Endothelial cell of umbilical vein (primary cell): ENCODE measurements at places on chromosomes 13 and 19.

DNA sequence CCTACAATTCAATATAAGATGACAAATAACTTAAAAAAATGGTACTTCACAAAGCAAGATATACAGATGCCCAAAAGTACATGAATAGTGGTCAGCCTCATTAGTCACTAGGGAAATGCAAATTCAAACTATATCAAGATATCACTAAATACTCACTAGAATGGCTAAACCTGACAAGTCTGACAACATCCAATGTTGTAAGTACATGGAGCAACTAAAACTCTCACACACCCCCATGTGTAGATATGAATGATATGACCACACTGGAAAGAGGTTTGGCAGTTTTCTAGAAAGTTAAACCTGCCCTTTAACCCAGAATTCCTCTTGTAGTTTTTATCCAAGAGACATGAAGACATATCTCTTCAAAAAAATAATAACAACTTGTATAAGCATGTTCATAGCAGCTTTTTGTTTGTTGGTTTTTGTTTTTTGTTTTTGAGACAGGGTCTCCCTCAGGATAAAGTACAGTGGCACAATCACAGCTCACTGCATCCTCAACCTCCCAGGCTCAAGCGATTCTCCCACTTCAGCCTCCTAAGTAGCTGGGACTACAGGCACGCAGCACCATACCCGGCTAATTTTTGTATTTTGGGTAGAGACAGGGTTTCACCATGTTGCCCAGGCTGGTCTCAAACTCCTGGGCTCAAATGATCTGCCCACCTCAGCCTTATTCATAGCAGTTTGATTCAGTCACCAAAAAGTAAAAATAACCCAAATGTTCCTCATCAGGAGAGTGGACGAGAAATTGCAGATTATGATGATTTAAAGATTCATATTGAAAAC lies 55.1 kb downstream of the RFX2 start:
- H3K27ac ChIP-seq: no peak overlapping the region
- no peaks in the 10 kb centered on the region for H3K36me3 ChIP-seq
- no peak overlapping the region for H3K4me3 ChIP-seq
- H3K27me3 ChIP-seq: no peaks in the 10 kb centered on the region
- H3K4me1 ChIP-seq: peaks cover 25% of the 10 kb centered on the region

DNA sequence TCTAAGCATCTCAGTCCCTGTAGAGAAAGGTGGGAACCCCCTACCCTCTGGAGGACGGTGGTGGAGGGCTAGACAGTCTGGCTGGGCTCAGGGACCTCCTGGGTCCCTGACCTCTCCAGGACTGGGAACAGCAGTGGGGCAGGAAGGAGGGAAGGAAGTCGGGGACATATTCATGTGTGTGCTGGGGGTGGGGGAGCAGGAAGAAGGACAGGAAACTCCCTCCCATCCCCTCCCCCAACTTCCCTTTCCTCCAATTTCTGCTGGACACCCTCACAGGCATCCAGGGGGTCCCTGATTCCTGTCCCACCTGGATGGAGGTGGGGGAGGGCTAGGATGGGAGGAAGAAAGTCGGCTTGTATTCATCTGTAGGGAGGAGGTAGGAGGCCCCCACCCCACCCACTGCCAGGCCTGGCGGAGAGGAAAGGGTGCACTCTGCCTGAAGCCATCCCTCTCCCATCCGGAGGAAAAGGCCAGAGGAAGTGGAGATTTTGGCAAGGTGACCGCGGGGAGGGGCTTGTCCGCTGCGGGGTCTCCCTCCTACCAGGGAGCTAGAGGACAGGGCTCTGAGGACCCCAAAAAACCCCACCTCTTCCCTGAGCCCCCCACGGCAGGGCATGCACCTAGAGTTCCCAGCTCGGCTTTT lies 2.3 kb downstream of the NOVA2 start:
- no peaks in the 10 kb centered on the region for H3K27me3 ChIP-seq
- H3K4me3 ChIP-seq: peak overlapping the region; percentile 52
- H3K27ac ChIP-seq: no peak overlapping the region
- no peak for DNase-seq
- H3K36me3 ChIP-seq: no peaks in the 10 kb centered on the region
- peaks cover 23% of the 10 kb centered on the region for H3K4me1 ChIP-seq

- no peaks in the 10 kb centered on the region for H3K36me3 ChIP-seq
- H3K27me3 ChIP-seq: no peaks in the 10 kb centered on the region
- no peak overlapping the region for H3K4me3 ChIP-seq
Observed at GRCh38 chr19:21698215-21698614, 69.2 kb downstream of the ZNF100 start.

DNA sequence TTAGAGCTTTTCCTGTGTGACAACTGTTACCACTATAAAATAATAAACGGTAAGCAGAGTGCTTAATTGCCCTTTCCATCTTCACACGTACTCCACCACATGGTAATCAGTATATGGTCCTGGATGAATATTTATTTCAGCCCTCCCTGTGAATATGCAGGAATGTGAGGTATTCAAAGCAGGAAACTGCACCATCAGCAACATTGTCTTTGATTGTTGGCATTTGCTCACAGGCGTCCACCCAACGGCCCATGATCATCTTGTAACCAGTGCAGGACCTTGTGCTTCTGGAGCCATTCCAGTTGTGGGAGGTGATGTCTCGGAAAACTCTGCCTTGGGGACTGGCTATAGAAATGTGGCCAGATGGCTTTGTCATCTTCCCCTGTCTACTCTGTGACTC lies 132.6 kb downstream of the COG6 start:
- peaks cover 41% of the 10 kb centered on the region for H3K4me1 ChIP-seq
- H3K4me3 ChIP-seq: no peak overlapping the region
- no peak overlapping the region for H3K27ac ChIP-seq
- H3K27me3 ChIP-seq: no peaks in the 10 kb centered on the region

- H3K4me3 ChIP-seq: no peak overlapping the region
- H3K27ac ChIP-seq: no peak overlapping the region
- no peak for DNase-seq
- H3K4me1 ChIP-seq: no peaks in the 10 kb centered on the region
Observed at GRCh38 chr13:86121881-86122280, 322.7 kb upstream of the SLITRK6 start.

DNA sequence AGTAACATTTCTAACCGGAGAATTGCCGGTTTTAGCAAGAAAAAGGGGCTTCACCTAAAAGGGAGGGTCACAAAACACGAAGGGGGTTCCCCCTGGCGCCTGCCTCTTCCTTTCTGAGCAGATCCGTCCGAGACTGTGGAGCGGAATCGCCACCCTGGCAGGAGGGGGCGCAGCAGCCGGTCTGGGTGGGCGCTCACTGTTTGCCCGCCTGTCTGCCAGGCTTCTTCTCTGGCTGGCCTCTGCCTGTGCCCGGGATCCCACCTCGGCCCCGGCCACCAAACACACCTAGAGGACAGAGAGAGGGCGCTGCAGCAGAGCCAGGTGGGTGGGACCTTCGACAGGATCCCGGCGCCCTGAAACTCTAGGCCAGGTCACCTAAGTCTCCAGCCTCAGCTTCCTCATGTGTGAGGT lies 15.6 kb downstream of the LSM4 start:
- H3K4me1 ChIP-seq: peaks cover 21% of the 10 kb centered on the region
- no peaks in the 10 kb centered on the region for H3K27me3 ChIP-seq
- H3K4me3 ChIP-seq: no peak overlapping the region
- no peaks in the 10 kb centered on the region for H3K36me3 ChIP-seq
- DNase-seq: no peak
- H3K27ac ChIP-seq: no peak overlapping the region

DNA sequence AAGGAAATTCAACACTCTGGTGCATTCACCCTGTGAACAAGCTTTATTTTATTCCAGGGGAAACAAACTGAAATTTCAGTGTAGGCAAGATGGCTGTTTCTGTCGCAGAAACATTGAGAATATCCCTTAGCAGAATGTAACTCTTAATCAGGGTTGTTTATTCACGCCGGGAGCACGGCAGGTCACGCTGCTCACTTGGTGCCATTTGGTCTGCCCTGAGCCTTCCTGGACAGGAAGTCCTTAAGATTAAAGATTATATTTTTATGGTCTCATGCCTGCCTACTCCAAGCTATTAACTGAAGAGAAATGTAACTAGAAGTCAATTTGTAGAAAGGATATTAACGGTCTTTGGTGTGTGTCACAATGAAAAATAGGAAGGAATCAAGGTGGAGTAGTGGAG lies 185.3 kb upstream of the ARGLU1 start:
- H3K27me3 ChIP-seq: no peaks in the 10 kb centered on the region
- DNase-seq: peak; percentile 75
- peak overlapping the region; percentile 44 for H3K27ac ChIP-seq
- peaks cover 16% of the 10 kb centered on the region for H3K4me1 ChIP-seq
- H3K4me3 ChIP-seq: no peak overlapping the region

GRCh38 chr13:99966064-99966805 lies 5.3 kb downstream of the ZIC5 start:
- no peaks in the 10 kb centered on the region for H3K4me1 ChIP-seq
- no peaks in the 10 kb centered on the region for H3K36me3 ChIP-seq
- H3K4me3 ChIP-seq: no peak overlapping the region
- no peak for DNase-seq
- H3K27me3 ChIP-seq: peaks cover 57% of the 10 kb centered on the region
